Testis (tissue), 5 donors: ENCODE measurements at places on chromosomes 6 and 20. TPM values are rescaled to one million over a fixed set of nuclear protein-coding genes. Genes with fewer than 3 reads are reported as not detected.

GRCh38 chr6:163253556-163254213 lies 160.8 kb upstream of the QKI start:
- H3K4me3 ChIP-seq, result no peak overlapping the region
- no peaks in the 10 kb centered on the region for H3K27me3 ChIP-seq
- H3K27ac ChIP-seq, result no peak overlapping the region
- H3K36me3 ChIP-seq, result no peaks in the 10 kb centered on the region
- H3K4me1 ChIP-seq, result no peaks in the 10 kb centered on the region

DNA sequence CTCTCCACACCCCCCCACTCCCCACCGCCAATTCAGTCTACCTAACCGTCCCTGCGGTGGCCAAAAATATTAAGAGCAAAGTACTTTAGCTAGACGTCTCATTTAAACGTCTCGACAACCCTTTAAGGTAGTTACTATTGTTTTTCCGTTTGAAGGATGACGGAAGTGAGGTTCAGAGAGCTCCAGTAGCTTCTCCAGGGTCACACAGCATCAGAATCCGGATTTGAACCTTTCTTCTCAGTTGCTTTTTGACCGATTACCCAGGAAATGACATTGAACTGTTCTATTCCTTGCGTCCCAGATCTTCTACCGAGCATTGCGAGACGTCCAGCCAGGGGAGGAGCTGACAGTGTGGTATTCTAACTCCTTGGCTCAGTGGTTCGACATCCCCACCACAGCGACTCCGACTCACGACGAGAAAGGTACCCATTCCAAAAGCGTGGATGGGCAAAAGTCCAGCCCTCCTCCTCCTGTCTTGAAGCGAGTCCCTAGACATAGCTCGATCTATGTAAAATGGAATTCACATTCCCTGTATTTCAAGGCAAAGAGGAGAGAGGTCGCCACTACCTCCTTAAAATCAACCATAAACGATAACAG lies 2.4 kb downstream of the PRDM13 start:
- H3K27me3 ChIP-seq, result peaks cover 3% of the 10 kb centered on the region
- no peak overlapping the region for H3K27ac ChIP-seq
- DNase-seq, result no peak
- H3K4me1 ChIP-seq, result no peaks in the 10 kb centered on the region
- H3K36me3 ChIP-seq, result no peaks in the 10 kb centered on the region

GRCh38 chr6:67642582-67642981 lies 992.5 kb upstream of the ADGRB3 start:
- no peak overlapping the region for H3K27ac ChIP-seq
- DNase-seq, result no peak
- H3K27me3 ChIP-seq, result no peaks in the 10 kb centered on the region

DNA sequence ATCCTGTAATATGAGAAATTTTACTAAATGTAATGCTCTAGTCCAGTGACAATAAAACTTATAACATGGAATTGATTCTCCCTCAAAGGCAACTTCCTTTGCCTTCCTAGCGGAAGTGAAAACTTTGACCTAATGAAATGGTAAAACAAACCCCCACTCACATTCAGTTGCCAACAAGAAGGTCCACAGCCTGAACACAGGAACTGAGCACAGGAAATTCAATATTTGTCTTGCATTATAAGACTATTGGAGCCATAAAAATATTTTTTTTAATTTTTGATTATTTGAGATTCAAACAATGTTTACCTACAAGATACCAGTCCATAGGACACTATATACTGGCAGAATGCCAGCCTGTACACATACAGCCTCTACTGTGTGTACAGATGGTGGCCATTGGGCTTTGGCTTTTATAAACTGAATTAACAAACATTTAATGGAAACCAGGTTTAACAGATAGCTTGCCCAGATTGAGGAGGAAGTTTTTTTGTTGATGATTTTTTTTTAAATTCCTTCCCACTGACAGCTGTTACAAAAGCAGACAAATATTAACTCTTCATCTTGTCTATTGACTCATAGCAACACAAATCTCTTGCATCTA lies 481.5 kb upstream of the JAG1 start:
- H3K27ac ChIP-seq, result no peak overlapping the region
- no peak overlapping the region for H3K4me3 ChIP-seq
- no peaks in the 10 kb centered on the region for H3K36me3 ChIP-seq

DNA sequence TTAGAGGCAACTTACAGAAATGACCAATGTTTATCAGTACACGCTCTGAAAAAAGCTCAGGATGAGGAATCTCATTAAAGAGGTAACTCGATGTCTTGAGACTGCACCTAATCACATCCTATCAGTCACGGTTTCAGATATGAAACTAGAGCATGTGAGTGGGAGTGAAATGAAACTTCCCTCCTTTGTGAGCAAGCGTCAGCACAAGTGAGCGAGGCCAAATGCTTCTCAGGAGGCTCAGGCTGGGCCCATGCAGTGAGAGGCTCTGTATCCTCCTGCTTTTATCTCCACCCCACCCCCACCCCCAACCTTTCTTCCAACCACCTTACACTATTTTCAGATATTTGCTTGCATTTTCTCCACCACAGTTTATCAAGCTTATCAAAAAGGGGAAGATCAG lies 140.8 kb upstream of the RIMS1 start:
- no peak for DNase-seq
- H3K27me3 ChIP-seq, result no peaks in the 10 kb centered on the region
- H3K4me3 ChIP-seq, result no peak overlapping the region
- H3K36me3 ChIP-seq, result no peaks in the 10 kb centered on the region
- no peak overlapping the region for H3K27ac ChIP-seq
- H3K4me1 ChIP-seq, result no peaks in the 10 kb centered on the region

- H3K4me3 ChIP-seq, result peak overlapping the region; percentile 60
- H3K36me3 ChIP-seq, result no peaks in the 10 kb centered on the region
- H3K4me1 ChIP-seq, result peaks cover 8% of the 10 kb centered on the region
- no peak for DNase-seq
Observed at GRCh38 chr6:26223228-26223627, 136.0 kb downstream of the HFE start.

GRCh38 chr20:64109831-64110391 lies 2.5 kb upstream of the NPBWR2 start:
- H3K4me1 ChIP-seq, result no peaks in the 10 kb centered on the region
- no peaks in the 10 kb centered on the region for H3K36me3 ChIP-seq
- H3K27ac ChIP-seq, result no peak overlapping the region
- DNase-seq, result peak; percentile 8
- H3K4me3 ChIP-seq, result no peak overlapping the region

GRCh38 chr20:16617056-16617455 lies 43.8 kb upstream of the KIF16B start:
- no peak for DNase-seq
- H3K36me3 ChIP-seq, result no peaks in the 10 kb centered on the region
- no peaks in the 10 kb centered on the region for H3K4me1 ChIP-seq
- H3K27me3 ChIP-seq, result no peaks in the 10 kb centered on the region
- no peak overlapping the region for H3K27ac ChIP-seq

DNA sequence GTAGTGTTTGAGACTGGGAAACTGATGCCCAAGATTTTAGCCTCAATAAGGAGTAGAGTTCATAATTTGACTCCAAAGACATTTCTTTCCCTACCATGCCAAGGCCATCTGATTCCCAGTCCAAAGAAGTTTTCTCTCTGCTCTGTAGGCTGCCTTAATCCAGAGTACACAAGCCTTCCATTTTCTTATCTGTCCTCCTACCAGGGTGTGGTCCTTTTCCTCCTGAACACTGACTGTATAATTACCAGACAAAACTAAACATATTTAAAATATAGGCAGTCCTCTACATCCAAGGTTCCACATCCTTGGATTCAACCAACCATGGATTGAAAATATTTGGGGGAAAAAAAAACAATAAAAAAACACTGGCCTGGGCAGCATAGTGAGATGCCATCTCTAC lies 108.4 kb downstream of the SLC16A10 start:
- H3K27ac ChIP-seq, result no peak overlapping the region
- H3K36me3 ChIP-seq, result no peaks in the 10 kb centered on the region
- H3K27me3 ChIP-seq, result no peaks in the 10 kb centered on the region
- DNase-seq, result no peak
- H3K4me1 ChIP-seq, result no peaks in the 10 kb centered on the region
- H3K4me3 ChIP-seq, result no peak overlapping the region

DNA sequence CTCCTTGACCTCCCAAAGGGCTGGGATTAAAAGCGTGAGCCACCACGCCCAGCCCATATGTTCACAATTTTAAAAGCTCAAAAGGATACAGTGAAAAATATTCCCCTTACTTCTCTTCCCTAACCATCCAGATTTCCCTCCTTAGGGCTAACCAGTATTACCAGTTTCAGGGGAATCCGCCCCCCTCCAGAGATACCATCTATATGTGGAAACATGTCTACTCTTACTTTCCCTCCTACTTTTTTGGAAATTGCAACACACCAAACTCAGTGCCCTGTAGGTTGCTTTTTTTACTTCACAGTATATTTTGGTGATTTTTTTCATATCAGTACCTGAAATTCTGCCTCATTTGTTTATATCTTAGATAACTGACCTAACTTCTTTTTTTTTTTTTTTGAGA lies 6.9 kb upstream of the RPL10A start:
- H3K27ac ChIP-seq, result no peak overlapping the region
- no peaks in the 10 kb centered on the region for H3K27me3 ChIP-seq
- H3K36me3 ChIP-seq, result no peaks in the 10 kb centered on the region
- no peaks in the 10 kb centered on the region for H3K4me1 ChIP-seq
- DNase-seq, result no peak

DNA sequence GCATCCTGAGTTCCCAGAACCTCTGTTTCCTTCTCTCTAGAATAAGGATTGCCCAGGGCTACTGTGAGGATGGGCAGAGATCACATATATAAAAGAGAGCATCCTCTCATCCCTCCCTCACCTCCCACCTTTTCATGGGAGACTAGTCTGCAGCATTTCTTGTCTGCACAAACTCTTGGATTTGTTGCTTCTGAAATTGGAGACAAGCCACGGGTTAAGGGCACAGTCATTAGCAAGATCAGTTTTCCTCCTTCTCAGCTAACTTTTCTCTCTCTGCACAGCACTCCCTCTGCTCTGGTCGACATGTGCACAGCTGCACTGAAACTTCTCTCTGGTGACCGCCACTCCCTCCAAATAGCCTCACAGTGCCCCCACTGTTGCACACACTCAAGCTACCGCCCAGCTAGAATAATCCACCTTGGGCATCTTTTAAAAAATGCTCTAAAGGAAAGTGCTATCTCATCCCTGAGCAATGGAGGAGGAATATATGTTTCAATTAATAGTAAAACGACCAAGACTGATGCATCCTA lies 50.9 kb upstream of the DUSP22 start:
- no peaks in the 10 kb centered on the region for H3K27me3 ChIP-seq
- H3K36me3 ChIP-seq, result no peaks in the 10 kb centered on the region
- H3K27ac ChIP-seq, result no peak overlapping the region
- no peak for DNase-seq
- H3K4me3 ChIP-seq, result no peak overlapping the region
- peaks cover 2% of the 10 kb centered on the region for H3K4me1 ChIP-seq

GRCh38 chr20:44405257-44405656 lies 49.8 kb downstream of the HNF4A start:
- no peak for DNase-seq
- H3K4me3 ChIP-seq, result no peak overlapping the region
- H3K4me1 ChIP-seq, result no peaks in the 10 kb centered on the region
- H3K27ac ChIP-seq, result no peak overlapping the region
- H3K27me3 ChIP-seq, result no peaks in the 10 kb centered on the region

GRCh38 chr6:3750317-3751076 lies 1.0 kb downstream of the PXDC1 start:
- DNase-seq, result peak; percentile 91
- peaks cover 14% of the 10 kb centered on the region for H3K4me1 ChIP-seq
- H3K27ac ChIP-seq, result peak overlapping the region; percentile 96

GRCh38 chr6:140537211-140537610 lies 1162.8 kb upstream of the CITED2 start:
- H3K27ac ChIP-seq, result no peak overlapping the region
- no peaks in the 10 kb centered on the region for H3K36me3 ChIP-seq
- DNase-seq, result no peak
- no peaks in the 10 kb centered on the region for H3K4me1 ChIP-seq

GRCh38 chr20:61806314-61806713 lies 259.4 kb downstream of the TAF4 start:
- H3K4me1 ChIP-seq, result peaks cover 16% of the 10 kb centered on the region
- H3K27me3 ChIP-seq, result no peaks in the 10 kb centered on the region
- no peak overlapping the region for H3K4me3 ChIP-seq
- no peak for DNase-seq

Gene SLC35D3
- not detected for total RNA-seq

Gene DLL1
- total RNA-seq, result 5.5 TPM

Gene REM1
- 2.6 TPM for total RNA-seq

Gene OOEP
- total RNA-seq, result 26.9 TPM

Gene ARMH2
- total RNA-seq, result 2.1 TPM

Gene MAK
- total RNA-seq, result 9.4 TPM

Gene CD93
- total RNA-seq, result 9.4 TPM

Gene SAMD5
- 27.2 TPM for total RNA-seq

Gene RRAGD
- total RNA-seq, result 17.0 TPM

Gene NCOA6
- 54.4 TPM for total RNA-seq

Gene ENPP1
- 16.0 TPM for total RNA-seq

Gene BMP5
- 0.06 TPM for total RNA-seq
